Activated gamma-delta T cell (primary cell): ENCODE measurements at places on chromosomes 12 and 14.

DNA sequence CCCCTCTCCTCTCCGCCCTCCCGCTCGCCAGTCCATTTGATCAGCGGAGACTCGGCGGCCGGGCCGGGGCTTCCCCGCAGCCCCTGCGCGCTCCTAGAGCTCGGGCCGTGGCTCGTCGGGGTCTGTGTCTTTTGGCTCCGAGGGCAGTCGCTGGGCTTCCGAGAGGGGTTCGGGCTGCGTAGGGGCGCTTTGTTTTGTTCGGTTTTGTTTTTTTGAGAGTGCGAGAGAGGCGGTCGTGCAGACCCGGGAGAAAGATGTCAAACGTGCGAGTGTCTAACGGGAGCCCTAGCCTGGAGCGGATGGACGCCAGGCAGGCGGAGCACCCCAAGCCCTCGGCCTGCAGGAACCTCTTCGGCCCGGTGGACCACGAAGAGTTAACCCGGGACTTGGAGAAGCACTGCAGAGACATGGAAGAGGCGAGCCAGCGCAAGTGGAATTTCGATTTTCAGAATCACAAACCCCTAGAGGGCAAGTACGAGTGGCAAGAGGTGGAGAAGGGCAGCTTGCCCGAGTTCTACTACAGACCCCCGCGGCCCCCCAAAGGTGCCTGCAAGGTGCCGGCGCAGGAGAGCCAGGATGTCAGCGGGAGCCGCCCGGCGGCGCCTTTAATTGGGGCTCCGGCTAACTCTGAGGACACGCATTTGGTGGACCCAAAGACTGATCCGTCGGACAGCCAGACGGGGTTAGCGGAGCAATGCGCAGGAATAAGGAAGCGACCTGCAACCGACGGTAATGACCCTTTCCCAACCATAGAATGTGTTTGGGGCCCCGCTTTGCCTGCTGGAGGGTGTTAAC is 615 bp downstream of the CDKN1B start:
- DNase-seq = peak; percentile 44

GRCh38 chr14:104595116-104595675 is 9.4 kb downstream of the TMEM179 start:
- no peak for DNase-seq

- no peak for DNase-seq
Observed at GRCh38 chr14:29282169-29282568, 515.6 kb downstream of the FOXG1 start.

DNA sequence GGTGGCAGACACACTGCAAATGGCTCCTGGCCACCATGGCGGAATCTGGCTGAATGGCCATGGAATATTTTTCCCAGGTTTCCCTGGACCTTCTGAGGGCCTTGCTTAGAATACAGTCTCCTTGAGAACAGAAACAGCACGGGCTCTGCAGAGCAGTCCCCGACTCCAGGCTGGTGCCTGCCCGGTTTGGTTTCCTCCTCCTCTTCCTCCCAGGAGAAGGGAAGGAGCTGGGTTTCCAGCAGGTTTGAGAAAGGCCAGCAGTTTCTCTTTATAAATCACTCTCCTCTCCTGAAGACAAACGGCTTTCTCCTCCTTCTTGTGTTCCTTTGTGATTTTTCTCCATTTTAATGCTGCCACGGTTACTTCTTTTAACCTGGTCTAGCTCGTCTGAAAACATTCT is 106.8 kb upstream of the RFLNA start:
- DNase-seq = no peak

- DNase-seq = no peak
Observed at GRCh38 chr12:11895421-11896078, 175.2 kb upstream of the BCL2L14 start.

GRCh38 chr14:97706819-97707218 is 909.6 kb downstream of the VRK1 start:
- no peak for DNase-seq

DNA sequence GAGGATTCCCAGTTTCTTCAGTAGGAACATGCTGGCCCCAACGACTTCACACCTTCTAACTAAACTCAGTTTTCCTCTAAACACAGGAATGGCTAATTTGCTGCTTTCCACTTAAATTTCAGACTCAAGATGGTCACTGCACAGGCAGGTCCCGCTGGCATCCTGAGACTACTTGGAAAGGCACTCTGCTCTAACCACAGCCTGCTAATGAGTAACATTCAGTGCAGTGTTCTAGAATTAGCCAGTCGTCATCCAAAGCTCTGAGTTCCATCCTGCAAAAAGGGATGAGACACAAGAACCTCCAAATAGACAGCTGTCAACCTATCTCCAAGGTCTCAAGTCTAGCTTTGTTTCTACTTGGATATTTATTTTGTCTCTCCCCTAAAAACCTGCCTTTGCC is 6.0 kb downstream of the CCDC92 start:
- no peak for DNase-seq

- DNase-seq = no peak
Observed at GRCh38 chr12:95107362-95107761, 33.9 kb upstream of the NR2C1 start.

DNA sequence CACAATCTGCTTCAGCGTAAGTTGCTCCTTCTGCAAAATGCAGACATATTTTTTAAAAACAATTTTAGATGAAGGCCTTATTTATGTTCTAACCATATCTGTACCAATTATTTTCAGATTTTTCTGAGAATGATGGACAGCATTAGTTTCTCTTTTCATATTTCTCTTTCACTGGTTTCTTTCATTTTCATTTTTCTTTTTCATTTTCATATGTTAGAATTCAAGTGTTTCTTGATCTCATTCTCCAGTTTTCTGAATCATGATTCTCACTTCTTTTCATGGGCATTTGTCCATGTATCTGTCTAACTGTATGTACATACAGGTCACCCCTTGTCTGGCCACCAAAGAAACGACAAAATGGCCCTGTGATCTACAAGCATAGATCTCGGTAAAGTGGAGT is 346.6 kb downstream of the NAV3 start:
- DNase-seq = no peak

- DNase-seq = no peak
Observed at GRCh38 chr12:19855851-19856250, 416.6 kb downstream of the AEBP2 start.

GRCh38 chr12:96326628-96327227 is 73.5 kb downstream of the CDK17 start:
- DNase-seq = no peak

GRCh38 chr14:59698793-59699192 is 122.2 kb upstream of the CCDC175 start:
- no peak for DNase-seq

DNA sequence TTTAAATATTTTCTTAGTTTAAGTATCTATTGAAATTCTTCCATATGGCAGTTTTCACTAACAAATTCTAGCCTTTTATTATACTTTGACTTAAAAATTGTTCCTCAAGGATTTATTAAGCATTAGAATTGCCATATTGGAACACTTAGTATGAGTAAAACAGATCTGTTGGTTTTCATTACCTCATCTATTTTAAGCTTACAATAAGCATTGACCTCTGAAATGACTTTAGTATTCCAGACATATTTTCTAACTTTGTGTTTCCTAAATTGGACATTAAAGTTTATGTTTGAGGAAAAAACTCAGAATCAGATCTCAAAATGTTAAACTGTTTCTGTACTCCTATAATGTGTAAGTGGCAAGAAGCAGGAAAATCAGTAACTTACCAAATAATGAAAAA is 48.4 kb downstream of the CSRP2 start:
- DNase-seq = no peak

GRCh38 chr12:108806921-108807320 is 50.5 kb downstream of the SSH1 start:
- DNase-seq = no peak

DNA sequence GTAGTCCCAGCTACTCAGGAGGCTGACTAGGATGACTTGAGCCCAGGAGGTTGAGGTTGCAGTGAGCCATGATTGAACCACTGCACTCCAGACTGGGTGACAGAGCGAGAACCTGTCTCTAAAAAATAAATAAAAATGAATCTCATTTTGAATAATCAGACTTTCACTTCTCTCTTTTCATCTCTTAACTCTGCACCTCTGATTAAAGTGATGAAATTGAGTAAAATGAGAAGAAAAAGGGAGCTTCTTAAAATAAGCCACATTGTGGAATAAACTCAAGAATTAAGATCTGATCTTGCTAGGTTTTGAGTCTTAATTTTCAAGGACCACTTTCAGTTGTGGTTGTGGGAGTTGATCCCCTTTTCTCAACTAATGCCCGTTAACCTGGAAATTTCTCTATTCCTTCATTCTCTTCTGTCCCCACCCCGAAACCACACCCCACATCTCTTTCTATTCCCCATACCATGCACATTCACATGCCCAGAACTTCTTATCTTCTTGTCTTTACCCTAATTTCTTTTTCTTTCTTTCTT is 70.9 kb upstream of the ETV6 start:
- DNase-seq = no peak

DNA sequence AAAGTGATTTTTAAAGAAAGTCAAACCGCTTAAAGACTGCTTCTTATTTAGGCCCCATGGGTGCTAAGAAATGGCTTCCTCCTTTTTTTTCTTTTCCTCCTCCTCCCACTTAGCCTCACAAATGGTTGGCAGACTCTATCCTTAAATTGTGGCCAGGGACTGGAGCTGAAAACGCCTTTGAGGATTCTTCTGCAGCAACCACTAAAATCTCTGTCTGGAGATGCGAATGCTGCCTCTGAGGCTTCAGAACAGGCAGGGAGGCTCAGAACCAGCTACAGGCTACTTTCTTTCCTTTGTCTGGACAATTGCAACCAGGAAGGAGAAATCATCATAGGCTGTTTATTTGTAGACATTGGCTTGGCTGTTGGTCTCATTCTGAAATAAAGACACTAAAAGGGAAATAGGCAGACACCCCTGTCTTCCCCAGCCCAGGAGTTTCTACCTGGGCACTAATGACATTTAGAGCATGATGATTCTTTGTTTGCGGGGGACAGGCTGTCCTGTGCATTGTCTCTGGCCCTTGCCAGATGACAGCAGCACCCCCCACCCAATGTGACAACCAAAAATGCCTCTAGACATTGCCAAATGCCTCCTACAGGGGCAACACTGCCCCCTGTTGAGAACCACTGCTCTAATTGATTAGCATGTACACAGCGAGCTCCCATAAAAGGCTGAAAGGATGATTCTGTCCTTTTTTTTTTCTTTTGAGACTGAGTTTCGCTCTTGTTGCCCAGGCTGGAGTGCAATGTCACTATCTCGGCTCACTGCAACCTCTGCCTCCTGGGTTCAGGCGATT is 50.3 kb downstream of the MAP1LC3B2 start:
- no peak for DNase-seq

GRCh38 chr14:21233457-21234076 is 35.7 kb downstream of the HNRNPC start:
- no peak for DNase-seq

DNA sequence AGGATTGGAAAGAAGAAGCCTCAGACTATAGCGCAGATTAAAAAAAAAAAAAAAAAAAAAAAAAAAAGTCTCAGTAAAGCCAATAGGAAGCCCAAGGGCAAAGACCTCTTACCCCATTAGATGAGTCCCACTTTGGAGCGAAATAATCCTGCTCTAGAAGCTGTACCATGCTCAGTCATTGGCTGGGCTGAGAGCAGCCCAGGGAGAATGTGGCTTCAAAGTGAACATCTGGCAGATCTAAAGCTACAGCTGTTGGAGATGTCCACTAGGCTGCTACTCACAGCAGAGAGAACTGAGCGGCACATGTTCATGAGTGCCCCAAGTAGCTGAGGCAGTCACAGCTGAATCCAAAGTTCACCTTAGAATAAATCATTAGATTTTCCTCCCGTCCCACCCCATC is 560.9 kb downstream of the MED13L start:
- no peak for DNase-seq

DNA sequence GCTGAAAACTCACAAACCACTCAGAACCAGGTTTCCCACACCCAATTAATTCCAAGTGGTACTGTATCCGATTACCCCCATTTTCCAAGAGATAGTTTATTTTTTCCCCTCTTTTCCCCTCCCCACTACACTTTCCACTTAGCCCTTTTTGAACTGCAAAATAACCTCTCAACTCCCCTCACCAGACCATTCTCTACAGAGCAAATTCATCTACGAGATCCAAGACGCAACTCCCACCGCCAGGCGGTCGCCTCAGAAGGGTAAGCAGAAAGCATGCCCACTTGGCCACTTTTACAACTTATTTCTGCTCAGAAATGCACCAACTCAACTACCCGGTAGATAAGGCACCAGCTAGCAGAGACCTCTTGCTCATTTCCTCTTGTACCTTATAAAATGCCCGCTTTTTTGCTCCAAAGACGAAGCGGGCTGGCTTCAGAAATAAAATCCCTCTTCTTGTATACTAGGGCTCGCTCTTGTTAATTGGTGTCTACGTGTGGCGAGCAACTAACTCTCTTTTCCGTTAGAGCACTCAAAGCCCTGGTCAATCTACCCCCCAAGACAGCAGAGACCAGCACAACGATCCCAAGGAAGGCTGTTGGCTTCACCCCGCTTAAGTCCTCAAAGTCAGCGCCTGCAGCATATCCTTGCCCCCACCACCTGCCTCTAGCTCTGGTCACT is 910 bp upstream of the SRP54 start:
- no peak for DNase-seq

GRCh38 chr14:61455351-61455750 is 134.0 kb downstream of the PRKCH start:
- DNase-seq = no peak

GRCh38 chr14:21255385-21256101 is 13.7 kb downstream of the HNRNPC start:
- DNase-seq = no peak

- no peak for DNase-seq
Observed at GRCh38 chr14:26897196-26897595, 299.4 kb upstream of the NOVA1 start.

GRCh38 chr14:89242652-89243279 is 174.3 kb downstream of the FOXN3 start:
- no peak for DNase-seq

- no peak for DNase-seq
Observed at GRCh38 chr14:52061890-52062289, 7.0 kb downstream of the NID2 start.

DNA sequence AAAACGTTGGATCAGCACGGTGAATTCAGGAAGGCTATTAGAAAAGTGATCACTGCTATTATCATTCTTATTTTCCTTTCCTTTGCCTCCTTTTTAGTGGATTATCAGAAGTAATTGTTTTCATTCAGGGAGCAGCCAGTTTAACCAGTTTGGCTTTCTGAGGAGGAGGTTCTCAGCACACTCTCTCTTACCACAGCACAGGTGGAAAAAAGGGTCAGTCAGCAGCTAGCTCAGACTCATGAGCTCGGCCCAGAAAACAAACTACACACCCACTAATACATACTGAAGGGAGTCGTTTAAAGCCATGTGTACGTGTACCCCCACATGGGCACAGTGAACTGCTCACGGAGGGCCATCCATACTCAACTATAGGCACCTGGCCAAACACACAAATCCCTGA is 23.2 kb upstream of the MAGOHB start:
- DNase-seq = no peak

GRCh38 chr12:116539361-116539771 is 19.8 kb upstream of the MAP1LC3B2 start:
- no peak for DNase-seq

GRCh38 chr14:69587389-69587788 is 12.7 kb upstream of the CCDC177 start:
- DNase-seq = no peak

GRCh38 chr12:39294715-39295114 is 148.2 kb downstream of the KIF21A start:
- no peak for DNase-seq
